ENCODE measurements at places on chromosomes 11 and 22.

- no peak for DNase-seq
Measured at GRCh38 chr11:43403357-43404231, 44.9 kb downstream of the TTC17 start.

GRCh38 chr11:77205467-77206263 lies 77.6 kb downstream of the MYO7A start:
- DNase-seq, result no peak

DNA sequence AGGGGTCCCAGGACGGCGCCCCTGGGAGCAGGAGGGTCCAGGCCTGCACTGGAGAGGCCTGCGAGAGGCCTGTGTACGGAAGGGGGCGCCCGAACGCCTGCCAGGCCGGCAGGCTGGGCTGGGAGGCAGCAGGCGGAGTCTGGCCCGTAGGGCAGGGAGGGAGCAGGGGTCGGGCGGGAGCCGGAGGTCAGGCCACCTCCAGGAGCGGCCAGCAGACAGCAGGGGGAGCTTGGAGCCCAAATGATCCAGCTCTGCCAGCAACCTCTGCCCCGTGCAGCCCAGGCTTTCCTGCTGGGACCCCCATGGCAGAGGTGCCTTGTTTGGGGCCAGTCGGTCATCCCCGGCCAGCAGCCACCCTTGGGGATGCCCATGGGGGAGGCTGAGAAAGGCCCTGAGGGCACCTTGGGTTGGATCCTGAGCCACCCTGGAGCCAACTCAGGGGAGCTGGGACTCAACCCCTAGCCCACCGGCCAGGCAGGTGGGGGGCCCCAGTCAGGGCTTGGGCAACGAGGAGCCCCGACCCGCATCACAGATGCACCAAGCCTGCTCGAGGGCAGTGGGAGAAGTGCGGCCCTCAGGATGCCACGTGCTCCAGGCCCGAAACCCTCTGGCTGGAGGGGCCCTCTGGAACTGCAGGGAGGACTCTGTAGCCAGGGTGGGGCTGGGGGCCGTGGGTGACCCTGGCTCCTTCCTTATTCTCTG lies 9.6 kb upstream of the SYT8 start:
- DNase-seq, result no peak

- DNase-seq, result no peak
Measured at GRCh38 chr11:90770007-90770406, 547.2 kb upstream of the CHORDC1 start.

GRCh38 chr11:118895093-118896039 lies 11.7 kb downstream of the CXCR5 start:
- peak; percentile 82 for DNase-seq

DNA sequence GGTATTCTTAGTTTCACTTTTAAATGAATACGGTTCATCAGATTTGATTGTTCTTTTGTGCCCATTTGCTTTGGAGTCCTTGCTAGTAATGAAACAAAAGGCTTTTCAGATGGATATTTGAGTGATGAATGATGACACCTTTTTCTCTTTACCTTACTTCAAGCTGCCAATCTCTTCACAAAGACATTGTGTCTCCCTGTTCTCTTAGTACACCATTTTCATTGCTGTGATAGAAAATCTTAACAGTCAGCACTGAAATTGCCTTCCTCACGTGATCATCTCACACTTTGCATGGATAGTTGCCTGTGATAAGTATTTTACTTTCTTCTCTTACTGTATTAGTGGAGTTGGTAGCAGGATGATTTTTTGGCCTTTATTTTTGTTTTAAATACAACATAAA lies 396.6 kb downstream of the NELL1 start:
- DNase-seq, result no peak

DNA sequence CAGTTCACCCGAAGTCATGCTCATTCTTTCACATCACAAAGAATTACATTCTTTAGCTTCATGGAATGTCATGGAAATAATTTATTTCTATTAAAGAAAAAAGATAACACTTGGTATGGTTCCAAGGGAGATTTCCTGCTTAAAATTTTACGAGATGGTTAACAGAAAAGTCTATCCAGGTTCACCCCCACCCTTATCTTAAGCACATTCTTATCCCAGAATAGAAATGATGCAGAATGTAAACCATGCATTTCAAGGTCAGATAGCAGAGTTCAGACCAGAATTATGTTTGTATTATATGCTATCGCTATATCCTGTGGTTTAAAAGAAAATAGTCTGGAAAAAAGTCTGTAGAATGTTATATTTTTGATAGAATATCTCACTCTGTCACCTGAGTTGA lies 58.7 kb downstream of the GAS2 start:
- no peak for DNase-seq

DNA sequence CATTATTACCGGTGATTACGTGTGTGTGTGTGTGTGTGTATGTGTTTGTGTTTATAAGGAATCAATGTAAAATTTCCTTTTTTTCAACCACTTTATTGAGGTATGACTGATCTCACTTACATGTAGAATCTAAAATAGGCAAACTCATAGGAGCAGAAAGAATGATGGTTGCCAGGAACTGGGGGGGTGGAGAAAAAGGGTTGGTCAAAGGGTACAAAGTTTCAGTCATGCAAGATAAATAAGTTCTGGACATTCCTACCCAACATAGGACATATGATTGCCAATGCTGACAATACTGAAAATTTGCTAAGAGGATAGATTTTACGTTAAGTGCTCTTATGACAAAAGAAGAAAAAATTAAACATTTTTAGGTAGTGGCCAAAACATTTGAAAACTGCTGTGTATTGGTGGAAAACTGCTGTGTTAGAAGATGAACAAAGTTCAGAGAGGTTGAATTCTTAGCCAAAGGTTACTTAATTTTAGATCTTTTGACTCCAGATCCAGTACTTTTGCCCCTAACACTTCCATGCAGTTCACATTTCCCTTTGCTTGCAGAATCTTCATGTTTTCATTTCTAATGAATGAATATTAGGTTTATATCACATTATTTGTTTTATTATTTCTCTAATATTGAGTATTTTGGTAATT lies 49.5 kb downstream of the NNMT start:
- DNase-seq, result no peak

- DNase-seq, result no peak
Measured at GRCh38 chr11:105979997-105980703, 41.9 kb downstream of the MSANTD4 start.

DNA sequence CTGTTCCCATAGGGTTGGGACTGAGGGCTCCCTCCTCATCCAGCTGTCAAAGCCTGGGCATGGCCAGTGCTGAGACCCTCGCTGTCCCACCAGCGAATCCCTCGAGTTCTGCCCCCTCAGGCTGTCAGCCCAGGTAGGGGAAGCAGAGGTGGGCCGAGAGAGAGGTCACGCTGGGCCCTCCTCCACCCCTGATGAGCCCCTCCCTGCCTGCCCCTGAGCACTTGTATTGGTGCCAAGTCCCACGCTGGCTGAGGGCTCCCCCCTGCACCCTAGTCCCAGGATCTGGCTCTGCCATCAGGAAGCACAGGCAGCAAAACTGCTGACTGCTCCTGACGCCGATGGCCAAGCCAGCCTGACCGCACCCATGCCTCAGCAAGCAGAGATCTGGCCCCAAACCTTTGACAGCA lies 3.3 kb downstream of the PRR33 start:
- DNase-seq, result no peak
